ENCODE measurements at places on chromosomes 7 and 10.

DNA sequence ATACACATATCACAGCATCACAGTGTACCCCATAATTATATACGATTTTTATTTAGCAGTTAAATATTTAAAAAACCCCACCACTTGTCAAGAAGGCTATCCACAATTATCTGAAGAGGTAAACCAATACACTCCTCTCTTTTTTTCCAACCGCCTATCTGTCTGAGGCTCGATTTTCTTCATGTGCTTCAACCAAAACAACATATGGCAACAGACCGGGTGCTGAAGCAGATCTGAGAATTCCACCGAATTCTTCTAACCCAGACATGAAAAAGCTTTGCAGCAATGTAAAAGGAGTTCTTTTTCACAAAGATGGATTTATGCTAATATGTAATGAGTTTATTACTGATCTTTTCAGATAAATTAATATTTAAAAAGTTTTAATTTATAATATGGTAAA, 132.4 kb upstream of the RHEB start:
- no peak for DNase-seq

- DNase-seq: no peak
These were observed 28.9 kb downstream of the ADAP1 start for GRCh38 chr7:925601-926000.

GRCh38 chr10:124601016-124601415, 139.4 kb downstream of the LHPP start:
- DNase-seq: no peak

GRCh38 chr7:44058759-44059218, 6.6 kb downstream of the PGAM2 start:
- DNase-seq: no peak

- DNase-seq: peak; percentile 50
These were observed 2.4 kb downstream of the ADCK2 start for GRCh38 chr7:140674899-140675701.

DNA sequence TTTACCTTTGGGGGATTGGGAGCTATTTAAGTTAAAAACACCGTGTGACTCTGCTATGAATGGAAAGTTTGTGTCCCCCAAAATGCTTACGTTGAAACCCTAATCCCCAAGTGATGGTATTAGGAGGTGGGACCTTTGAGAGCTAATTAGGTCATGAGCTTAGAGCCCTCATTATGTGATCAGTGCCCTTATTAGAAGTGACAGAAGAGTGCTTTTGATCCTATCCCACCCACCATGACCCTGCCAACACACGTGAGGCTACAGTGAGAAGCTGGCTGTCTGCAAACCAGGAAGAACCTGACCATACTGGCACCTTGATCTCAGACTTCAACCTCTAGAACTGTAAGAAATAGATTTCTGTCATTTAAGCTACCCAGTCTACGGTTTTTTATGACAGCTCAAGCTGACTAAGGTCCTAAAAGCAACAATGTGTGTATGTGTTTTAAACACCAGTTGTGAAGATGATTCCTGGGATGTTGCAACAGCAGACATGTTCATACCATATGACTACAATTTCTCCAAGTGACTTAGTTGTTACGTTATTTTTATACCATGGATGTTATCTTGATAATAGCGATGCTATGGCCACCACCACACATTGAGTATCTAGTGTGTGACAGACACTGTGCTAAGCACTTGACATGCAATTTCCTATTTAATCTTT, 124.4 kb downstream of the PIP4K2A start:
- no peak for DNase-seq
